Heart right ventricle (tissue), 16 donors: ENCODE measurements at places on chromosomes 11 and 22. TPM values are rescaled to one million over a fixed set of nuclear protein-coding genes. Genes with fewer than 3 reads are reported as not detected.

The OR8G1 gene
- not detected for polyA plus RNA-seq

The SHISAL1 gene
- polyA plus RNA-seq, result 0.43 TPM

The CCDC134 gene
- polyA plus RNA-seq, result 1.2 TPM

The TAF1D gene
- polyA plus RNA-seq, result 56.6 TPM

The PRAME gene
- polyA plus RNA-seq, result 0.22 TPM

The PRR33 gene
- polyA plus RNA-seq, result 6.5 TPM

The PKNOX2 gene
- polyA plus RNA-seq, result 2.5 TPM

- no peak for DNase-seq
These were observed 861.8 kb downstream of the LRRC4C start for GRCh38 chr11:40597546-40598113.

DNA sequence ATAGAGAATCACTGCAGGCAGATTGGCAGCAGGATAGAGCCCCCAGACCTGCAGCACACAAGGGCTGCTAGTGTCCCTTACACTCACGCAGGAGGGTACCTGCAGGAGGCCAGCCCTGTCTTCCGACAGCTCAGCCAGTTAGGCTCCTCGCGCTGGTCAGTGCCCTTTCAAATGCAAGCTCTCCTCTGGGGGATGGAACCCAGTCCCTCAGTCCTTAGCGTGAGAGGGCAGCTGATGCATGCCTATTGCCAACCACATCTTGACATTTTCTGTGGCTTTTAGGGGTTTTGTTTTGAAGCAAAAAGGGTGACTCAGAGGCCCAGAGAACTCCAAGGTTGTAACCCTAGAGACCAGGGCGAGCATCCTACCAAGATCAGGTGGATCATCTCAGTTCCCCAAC is 40.0 kb downstream of the WNT11 start:
- no peak for DNase-seq

DNA sequence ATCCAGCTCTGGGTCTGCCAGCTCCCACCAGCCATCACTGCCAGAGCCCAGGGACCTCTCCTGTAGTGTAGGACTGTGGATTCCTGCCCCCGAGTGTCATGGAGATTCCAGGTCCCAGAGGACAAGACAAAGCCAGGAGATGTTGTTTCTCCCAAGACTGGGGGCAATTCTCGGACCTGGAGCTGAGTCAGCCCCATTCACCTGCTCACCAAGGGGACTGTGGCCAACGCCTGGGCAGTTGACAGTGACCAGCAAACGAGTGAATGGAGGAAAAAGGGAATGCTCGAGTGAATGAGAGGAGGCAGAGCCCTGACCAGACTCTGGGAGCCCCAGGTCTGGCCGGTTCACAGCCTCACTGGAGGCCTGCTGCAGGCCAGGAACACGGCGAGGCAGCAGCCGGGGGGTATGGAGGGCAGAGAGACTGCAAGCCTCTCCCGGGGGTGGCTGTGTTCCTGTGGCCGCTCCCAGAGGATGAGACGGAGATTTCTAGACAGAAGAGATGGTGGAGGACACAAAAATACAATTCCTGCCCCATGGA is 61.3 kb upstream of the PRR5 start:
- no peak for DNase-seq

DNA sequence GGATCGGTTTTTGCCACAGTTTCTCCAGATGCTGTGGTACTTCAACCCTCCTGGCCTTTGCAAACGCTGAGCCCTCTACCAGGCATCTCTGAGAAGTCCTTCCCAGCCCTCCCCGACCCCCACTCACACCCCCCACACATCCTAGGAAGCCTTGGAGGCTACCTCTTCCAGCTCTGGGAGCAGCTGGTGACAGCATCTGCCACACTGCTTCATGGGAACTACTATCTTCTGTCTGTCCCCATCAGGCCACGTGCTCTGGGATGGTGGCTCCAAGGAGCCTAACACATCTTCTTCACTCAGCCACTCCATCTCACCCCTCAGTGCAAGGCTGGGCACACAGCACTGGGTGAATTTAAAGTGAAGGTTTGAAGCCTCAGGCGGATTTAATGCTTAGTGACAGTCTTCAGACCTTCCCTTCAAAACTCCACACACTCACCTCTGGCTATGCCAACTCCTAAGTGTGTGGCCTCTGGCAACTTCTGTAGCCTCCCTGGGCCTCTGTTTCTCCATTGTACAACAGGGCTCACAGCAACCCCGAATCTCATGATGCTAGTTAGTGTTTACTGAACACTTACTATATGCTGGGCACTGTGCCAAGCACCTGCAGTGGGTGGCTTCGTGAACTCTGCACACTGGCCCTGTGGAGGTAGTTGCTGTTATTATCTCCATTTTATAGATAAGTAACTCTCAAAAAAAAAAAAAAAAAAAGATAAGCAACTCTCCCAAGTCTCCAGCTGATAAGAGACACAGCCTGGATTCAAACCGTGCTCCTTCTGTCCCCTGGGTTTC is 7.3 kb upstream of the TP53I11 start:
- DNase-seq, result no peak

GRCh38 chr22:49667236-49667635 is 160.4 kb downstream of the BRD1 start:
- DNase-seq, result peak; percentile 46

DNA sequence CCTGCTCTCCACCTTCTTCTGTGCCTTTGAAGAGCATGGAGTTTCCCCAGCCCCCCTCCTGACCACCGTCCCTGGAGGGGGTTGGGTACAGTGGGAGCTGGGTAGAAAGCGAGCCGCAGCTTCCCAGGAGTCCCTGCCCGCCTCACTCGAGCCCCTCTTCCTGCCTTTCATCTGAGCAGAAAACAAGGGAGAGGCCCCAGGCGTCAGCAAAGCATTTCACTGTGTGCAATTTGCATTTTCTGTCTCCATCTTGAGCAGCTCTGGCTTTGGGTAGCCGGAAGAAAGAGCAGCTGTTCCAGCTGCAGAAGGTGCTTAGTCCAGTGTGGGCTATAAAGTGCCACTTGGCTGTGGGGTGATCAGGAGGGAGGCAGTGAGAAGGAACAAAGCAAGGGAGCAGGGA is 229.7 kb downstream of the CEP164 start:
- no peak for DNase-seq

- DNase-seq, result no peak
These were observed 204.6 kb downstream of the BARX2 start for GRCh38 chr11:129580278-129580677.

- no peak for DNase-seq
These were observed 33.5 kb downstream of the GDPD4 start for GRCh38 chr11:77267962-77268361.

GRCh38 chr11:20248121-20248772 is 88.0 kb upstream of the DBX1 start:
- DNase-seq, result no peak

DNA sequence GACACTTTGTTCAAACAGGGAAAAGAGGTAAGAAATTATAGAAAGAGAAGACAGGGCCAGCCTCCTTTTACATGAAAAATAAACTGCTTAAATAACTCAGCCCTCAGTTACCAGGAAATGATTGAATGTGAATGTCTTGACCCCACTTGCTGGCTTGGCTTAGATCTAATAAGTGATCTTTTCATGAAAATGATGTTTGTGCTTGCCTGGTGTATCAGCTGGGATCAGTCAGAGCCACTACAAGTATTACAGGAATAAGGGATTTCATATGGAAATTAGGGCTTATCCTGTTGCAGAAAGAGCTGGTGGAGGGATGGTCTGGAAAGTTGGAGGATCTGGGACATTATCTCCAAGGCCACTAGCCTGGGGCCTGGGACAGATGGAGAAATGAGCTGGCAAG is 51.8 kb downstream of the COMMD9 start:
- DNase-seq, result no peak

GRCh38 chr11:125084057-125084416 is 20.9 kb downstream of the SLC37A2 start:
- DNase-seq, result no peak

GRCh38 chr11:118696673-118697226 is 17.3 kb upstream of the TREH start:
- no peak for DNase-seq

DNA sequence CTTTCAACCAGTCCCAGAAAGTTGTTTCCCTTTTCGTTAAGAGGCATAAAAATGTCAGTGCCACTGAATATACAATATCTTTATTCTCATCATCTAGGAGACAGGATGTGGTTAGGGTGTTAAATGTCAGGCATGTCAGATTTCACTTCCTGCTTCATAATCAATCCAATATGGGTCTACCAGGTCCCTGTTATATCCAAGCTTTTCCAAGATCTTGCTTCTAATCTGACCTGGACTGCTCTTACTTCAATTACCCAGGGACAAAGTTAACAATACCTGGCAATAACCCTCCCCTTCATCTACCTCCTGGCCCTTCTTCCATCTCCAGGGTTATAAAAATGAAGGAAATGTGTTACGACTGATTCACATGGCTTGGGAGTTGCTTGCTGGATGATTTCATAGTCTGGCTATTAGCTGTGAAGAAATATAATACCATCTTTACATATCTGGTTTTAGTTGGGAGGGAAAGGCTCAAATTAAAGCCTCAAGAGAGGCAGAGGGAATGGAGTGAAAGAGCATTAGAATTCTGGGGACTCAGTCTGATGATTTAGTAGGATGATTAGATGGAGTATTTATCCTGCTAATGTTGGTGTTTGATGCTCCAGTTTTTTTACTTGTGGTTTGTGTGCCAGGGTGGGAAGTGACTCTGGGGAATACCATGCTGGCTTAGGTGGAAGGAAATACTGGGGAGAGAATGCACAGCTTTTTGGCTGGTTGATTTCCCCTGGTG is 534.3 kb downstream of the ETS1 start:
- no peak for DNase-seq

DNA sequence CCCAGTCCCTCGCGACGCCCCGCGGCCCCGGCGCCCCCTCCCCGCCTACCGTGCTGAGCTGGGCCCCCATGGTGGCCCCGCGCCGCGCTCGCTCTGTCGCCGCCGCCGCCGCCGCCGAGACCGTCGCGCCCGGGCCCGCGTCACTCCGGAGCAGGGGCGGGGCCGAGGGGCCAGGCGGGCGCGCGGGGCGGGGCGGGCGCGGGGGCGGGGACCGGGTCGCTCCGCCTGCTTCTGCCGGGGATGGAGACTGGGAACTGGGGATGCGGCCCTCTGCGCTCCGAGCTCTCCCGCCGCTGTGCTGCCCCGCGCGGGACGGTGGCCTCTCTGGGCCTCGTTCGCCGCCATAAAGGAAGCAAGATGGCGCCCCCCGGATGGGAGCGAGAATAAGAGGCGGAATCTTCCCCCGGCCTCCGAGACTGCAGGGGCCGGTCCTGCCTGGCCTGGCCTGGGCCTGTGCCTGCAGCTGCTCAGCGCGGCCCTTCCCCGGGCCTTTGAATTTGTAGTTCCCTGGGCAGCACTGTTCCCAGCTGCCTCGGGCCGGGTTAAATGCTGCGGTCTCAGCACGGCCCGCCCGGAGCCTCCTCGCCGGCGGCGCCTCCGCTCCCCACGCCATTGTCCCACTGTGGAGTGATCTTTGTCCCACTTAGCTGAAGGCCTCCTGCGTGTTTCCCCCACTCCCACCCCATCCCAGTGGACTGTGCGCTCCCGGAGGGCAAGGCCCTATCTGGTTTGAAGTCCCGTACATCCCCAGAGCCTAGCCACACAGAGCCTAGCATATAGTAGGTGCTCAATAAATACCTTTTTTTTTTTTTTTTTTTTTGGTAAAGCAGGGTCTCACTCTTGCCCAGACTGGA is at the start of gene CYB5R3:
Gene CYB5R3 (minus strand): TSS at position 147 of the 854 bp plus-strand sequence. CDS start 77 bp downstream, at position 70.
- DNase-seq, result peak; percentile 88

DNA sequence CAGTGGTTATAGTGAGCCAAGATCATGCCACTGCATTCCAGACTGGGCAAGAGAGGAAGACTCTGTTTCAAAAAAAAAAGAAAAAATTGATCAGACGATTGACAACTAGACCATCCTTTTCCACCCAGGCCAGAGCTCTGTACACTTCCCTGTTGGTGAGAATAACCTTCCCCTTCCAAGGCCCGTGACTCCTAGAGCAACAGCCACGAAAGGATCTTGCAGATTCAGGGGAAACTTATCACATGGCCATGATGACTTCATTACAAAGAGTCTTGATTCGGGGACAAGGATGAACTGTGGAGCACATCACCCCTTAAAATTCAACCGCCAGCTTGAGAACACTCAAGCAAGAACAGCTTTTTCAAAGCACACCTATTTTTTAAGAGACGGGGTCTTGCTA is 10.3 kb downstream of the CD5 start:
- DNase-seq, result no peak

- no peak for DNase-seq
These were observed 15.0 kb downstream of the SART1 start for GRCh38 chr11:65976216-65977176.

GRCh38 chr22:50040717-50041116 is 17.4 kb downstream of the TTLL8 start:
- DNase-seq, result no peak

- DNase-seq, result peak; percentile 92
These were observed 96.3 kb downstream of the SWAP70 start for GRCh38 chr11:9760193-9760575.

DNA sequence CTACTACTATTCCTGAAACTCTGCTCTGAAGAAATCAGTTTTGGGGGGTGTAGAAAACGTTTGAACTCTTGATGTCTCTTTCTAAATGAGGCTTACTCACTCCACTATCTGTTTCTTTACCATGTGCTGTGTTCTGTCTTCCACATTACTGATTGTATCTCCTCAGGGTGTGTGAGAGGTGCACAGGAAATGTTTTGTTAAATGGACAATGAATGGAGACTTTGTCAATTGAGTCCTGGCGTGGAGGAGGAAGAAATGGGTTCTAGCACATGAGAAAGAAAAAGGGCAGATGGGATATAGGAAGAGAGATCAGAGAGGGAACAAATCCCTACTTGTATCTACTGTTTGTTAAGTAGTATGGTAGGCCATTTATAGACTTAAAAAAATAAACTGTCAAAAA is 577.1 kb upstream of the CCDC90B start:
- no peak for DNase-seq
